Mammary epithelial cell (primary cell): ENCODE measurements at places on chromosomes 6 and 20. TPM values are rescaled to one million over a fixed set of nuclear protein-coding genes. Genes with fewer than 3 reads are reported as not detected.

- no peak for DNase-seq
Measured at GRCh38 chr6:167290786-167291622, at the start of gene UNC93A. Gene UNC93A (plus strand): TSS chr6:167291315. CDS start chr6:167291490, 175 bp downstream.

DNA sequence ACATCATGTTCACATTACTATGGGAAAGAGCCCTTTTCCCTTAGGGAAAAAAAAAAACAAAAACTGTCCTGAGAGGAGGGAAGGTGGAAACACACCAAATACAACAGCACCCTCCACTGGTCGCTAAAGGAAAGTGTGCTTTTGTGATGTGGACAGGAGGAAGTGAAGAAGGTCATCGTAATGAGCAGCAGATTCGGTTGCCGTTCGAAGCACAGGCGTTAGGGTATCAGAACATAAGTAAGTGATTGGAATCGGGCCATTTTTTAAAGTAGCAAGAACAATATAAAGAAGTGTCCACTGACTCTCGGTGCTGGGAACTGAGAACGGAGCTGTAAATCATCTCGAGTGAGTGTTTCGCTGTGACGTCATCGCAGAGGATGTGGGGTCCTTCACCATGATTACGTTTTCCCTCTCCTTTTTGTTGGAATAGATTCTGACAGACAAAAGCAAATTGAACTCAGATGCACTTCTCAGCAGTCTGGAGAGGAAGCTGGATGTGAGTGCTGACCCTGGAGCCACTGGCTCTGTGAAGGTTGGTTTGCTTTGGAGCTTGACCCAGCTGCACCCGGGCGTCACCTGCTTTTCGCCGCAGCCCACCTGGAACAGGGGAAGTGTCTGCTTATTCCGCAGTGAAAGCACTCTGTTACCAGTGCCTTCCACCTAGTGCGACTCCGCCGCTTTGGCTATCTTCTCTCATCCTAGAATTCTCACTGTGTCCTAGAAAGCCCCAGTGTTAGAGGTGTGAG lies 203.6 kb upstream of the GMDS start:
- DNase-seq: peak; percentile 64

GRCh38 chr20:46992640-46993035 lies 98.0 kb downstream of the EYA2 start:
- no peak for DNase-seq

DNA sequence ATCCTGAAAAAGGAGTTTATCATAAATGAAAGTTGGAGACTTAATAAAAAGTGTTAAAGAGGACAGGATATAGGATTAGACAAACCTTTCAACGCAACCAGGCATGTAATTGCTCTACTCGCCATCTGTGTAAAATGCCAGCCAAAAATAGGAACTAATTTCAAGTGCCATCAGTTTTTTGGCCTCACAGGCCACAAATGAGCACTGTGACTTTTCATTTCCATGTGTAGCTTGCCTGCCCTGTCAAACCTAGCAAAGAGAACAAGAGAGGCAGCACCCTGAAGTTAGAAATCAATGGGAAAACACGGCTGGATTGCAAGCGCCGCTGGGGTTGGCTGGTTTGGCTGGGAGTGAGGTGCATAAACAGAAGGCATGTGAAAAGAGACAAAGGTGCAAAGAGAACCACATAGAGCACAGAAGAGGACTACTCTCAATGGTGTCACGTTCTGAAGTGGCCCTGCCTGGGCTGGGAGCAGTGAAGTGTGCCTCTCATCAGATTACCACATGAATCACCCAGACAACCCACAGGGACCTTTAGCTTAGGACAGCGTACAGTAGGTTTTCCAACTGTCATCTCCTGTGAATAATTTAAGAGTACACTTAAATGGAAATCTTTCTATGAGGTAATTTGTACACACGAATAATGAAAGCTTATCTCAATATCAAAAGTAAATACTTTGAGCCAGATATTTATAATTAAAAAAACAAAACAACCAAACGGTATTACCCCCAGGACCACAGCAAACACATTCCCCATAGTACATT lies 78.0 kb upstream of the NHSL1 start:
- DNase-seq: no peak

DNA sequence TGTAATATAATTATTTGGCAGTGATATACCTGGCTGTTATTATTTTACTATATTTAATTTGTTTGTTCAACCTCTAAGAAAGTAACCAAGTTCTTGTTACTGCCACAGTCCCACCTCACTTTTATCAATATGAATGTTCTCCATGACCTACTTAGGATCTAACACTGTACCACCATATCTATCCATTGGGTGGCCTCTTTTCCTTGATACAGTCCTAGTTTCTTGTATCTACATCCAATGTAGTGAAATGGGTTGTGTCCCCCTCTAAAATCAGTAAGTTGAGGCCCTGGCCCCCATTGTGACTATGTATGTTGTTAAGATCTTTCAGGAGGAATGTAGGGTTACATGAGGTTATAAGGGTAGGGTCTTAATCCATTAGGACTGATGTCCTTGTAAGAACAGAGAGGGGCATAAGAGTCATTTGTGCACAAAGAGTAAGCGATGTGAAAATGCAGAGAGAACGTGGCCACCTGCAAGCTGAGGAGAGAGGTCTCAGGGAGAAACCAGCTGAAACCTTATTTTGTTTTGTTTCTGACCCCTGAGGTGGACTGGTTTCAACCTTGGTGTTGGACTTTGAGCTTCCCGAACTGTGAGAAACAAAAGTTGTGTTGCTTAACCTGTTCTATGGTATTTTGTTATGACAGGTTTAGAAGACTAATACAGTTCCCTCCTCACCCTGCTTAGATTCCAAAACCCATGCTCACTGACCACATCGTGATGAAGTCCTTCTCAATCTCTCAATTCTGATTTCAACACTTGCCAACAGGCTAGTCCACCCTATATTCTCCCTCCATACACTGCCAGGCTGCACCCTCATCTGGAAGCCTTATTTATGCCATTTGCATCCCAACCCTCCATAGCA lies 387.3 kb upstream of the EPHA7 start:
- no peak for DNase-seq

DNA sequence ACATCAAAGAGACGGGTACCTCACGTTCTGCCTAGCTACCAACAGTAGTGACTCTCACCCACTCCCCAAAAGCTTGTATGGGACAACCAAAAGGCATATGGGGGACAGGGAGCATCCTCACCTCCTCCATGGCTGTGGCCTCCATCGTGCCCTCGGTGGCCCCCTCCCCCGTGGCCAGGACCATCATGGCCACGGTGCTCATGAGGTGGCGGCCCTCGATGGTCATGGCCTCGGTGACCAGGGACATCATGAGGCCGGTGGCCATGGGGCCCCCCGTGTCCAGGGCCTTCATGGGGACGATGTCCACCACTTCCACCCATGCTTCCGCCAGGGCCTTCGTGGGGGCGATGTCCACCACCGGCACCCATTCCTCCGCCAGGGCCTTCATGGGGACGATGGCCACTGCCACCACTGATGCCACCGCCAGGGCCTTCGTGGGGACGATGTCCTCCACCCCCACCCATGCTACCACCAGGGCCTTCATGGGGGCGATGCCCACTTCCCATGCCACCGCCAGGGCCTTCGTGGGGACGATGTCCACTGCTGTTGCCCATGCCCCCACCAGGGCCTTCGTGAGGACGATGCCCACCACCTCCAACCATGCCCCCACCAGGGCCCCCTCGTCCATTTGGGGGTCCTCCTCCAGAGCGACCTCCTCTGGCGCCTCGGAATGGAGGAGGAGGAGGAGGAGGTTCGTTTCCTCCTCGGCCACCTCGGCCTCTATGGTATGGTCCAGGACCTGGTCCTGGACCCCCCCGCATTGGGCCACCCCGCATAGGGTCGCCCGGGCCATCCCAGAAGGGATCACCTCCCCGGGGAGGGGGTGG lies 15.0 kb downstream of the PPP1R10 start:
- DNase-seq: no peak

GRCh38 chr6:134217105-134217797 lies 100.7 kb downstream of the SGK1 start:
- no peak for DNase-seq

Gene SNAP91
- 0.33 TPM for total RNA-seq

DNA sequence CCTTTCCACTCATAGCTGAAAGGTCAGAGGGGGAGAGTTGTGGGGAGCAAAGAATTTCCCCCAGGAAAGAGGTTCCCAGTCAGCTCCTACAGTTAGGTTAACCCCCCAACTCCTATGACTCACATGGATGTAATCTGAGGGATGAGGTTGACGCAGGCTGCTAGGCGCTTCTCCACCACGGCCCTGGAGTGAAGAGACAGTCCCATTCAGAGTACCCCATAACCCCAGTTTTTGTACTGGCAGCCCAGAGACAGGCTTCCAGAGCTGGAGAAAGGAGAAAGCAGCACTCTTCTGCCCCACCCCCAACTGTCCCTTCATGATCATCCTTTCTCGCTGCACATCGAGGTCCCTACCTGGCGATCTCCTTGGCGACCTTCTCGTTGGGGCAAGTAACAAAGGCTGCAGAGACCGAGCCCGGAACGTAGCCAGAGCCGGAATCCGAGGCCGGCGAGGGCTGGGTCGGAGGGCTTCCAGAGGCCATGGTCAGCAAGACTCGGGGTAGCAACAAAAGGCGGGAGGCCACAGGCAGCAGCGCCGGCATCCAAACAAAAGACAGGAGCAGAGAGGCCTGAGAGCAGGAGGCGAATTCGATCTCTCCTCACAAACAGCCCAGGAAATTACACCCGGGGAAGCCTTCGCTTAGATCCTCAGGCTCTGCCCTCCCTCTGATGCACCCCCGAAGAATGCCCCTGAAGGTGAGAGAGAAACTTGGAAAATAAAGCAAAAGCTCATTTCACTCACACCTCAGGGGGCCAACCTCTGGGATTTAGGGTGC lies 592 bp downstream of the CUTA start:
- peak; percentile 75 for DNase-seq

- peak; percentile 85 for DNase-seq
Measured at GRCh38 chr6:28816909-28817807, 106.6 kb downstream of the TRIM27 start.

- DNase-seq: peak; percentile 84
Measured at GRCh38 chr20:45358282-45359068, 4.5 kb upstream of the SYS1 start.

- DNase-seq: no peak
Measured at GRCh38 chr6:131182991-131183425, 47.7 kb downstream of the AKAP7 start.

DNA sequence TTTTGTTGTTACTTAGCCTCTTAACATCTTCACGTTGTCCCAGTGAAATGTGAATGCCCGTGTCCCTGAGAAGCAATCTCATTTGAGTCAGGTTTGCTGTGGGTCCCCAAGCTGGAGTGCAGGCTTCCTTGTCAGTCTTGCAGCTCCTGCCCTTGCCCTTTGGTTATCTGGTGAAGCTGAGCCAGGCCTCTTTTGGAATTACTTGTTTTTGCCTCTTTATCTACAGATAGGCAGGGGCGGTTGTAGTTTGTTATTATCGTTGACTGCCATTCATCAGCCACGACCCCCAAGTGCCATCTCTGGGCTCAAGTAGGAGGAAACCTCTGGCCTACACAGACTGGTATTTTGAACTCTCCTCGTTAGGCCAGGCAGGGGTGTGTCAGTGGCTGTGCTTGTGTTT lies 2.2 kb downstream of the TMEM14C start:
- DNase-seq: no peak

DNA sequence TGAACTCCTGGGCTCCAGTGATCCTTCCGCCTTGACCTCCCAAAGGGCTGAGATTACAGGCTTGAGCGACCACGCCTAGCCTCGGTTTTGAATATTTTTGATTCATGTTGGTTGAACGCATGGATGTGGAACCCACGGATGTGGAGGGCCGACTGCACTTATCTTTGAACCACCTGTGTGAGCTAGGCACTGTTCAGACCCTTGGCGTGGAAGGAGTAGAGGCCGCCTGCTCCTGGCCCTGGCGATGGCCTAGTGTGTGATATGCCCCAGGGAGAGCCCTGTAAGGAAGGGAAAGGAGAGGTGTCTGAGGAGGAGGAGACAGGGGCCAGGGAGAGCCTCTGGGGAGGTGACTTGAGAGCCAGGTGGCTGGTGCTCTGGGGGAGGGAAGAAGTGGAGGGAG lies 64.3 kb downstream of the BCAS4 start:
- DNase-seq: no peak

Gene TFAP2D
- total RNA-seq: not detected in 2 replicates

DNA sequence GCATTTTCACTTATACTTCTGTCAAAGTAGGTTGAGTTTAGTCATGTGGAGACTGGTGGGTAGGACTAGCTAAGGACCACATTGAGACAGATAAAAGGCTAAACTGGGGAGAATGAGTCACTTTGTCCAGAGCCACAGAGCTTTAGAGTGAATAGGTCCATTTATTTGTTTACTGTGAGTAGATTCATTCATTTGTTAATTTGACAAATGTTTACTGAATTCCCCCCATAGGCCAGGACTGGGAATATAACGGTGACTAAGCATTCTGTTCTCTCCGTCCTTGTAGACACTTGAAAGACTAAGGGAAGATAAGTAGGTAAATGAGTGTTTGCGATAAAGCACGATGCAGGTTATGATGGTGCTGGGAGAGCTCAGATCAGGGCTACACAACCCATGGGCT lies 699.7 kb upstream of the ID4 start:
- DNase-seq: no peak

- DNase-seq: no peak
Measured at GRCh38 chr20:41377275-41377674, 10.7 kb upstream of the EMILIN3 start.

GRCh38 chr20:49725694-49726093 lies 12.0 kb upstream of the B4GALT5 start:
- no peak for DNase-seq

GRCh38 chr6:3669916-3670315 lies 81.6 kb downstream of the PXDC1 start:
- DNase-seq: no peak

DNA sequence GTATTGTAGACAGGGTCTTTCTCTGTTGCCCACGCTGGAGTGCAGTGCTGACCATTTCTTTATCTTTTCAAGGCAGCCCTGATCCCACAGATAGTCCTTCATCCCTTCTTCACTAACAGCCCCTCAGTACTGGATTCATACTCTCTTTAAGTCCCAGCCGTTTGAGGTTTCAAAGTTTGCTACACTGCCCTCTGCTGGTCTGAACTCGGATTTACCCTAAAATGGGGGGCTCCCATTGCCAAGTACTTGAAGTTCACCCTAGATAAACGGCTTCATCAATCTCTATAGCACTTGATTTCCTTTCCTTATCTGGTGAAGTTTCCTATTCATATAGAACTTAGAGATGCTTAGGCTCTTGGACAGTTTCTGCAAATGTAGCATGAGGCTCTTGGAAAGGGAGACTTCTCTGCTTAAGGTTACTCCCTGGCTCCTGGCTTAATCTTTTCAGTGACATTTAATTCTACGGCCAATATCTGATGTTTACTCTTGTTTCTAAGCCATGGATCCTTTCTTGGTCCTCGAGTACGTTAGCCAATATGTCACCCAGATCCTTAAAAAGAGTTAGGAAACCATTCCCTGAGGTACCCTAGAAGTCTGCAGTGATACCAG lies 21.4 kb upstream of the PREP start:
- peak; percentile 31 for DNase-seq

GRCh38 chr6:110710115-110710514 lies 105.2 kb downstream of the CDK19 start:
- DNase-seq: no peak

DNA sequence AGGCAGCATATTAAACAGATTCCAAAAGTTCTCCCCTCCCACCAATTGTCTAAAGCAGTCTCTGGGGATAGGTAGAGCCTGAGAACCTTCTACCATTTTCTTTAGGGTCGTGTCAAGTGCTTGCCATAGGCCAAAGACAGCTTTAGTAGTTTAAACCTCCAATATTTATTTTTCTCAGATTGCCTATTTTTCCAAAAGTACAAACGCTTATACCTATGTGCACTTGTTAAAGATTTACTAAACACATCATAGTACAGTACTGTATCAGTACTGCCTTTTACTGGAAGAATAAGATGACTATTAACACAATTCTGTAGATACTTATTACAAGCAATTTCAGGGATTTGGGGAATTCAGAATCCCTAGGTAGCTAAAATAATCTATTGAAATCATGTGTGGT lies 29.4 kb downstream of the AKIRIN2 start:
- no peak for DNase-seq
